CD4-positive, alpha-beta T cell treated with Interleukin-17A for 1 hour (primary cell): ENCODE measurements at places on chromosomes 4 and X.

GRCh38 chr4:38099020-38099600 lies 138.9 kb downstream of the PTTG2 start:
- no peak for DNase-seq

GRCh38 chr4:23084559-23085248 lies 392.0 kb downstream of the GBA3 start:
- DNase-seq: no peak

GRCh38 chr4:54941994-54942552 lies 183.3 kb downstream of the KDR start:
- DNase-seq: peak; percentile 41

GRCh38 chrX:137430984-137431475 lies 134.9 kb upstream of the ZIC3 start:
- no peak for DNase-seq

GRCh38 chrX:137982472-137983172 lies 416.7 kb downstream of the ZIC3 start:
- DNase-seq: no peak
